ENCODE measurements at places on chromosomes 12 and 14.

DNA sequence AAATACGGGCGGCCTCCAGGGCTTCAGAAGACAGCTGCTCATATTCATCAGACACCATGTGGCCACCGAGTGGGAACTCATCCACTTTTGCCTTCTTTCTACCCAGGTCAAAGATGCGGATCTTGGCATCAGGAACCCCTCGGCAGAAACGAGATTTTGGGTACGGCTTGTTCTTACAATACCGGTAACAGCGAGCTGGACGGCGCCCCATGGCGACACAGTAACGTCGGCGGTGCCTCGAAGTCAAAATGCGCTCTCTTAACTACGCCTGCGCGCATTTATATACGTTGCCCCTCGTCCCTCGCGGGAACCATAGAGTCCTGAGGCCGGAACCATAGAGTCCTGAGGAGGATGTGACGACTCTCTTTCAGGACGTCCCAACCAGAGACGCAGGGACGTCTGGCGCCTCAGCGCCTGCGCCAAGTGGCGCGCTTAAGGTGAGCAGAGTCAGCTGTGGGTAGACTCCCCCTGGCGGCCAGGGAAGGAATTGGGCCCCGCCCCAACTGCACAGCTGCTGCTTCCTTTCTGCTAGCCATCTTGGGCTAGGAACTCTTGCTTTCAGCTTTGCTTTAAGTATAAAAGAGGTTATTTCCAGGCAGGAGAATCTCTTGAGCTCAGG lies at the start of gene RPL10L:
RPL10L (minus strand) TSS at position 256 of the 619 bp plus-strand sequence; CDS start at position 211, 45 bp downstream.
- H3K4me1 ChIP-seq, result no peaks in the 10 kb centered on the region
- H3K27ac ChIP-seq, result no peak within 1 kb of the TSS
- no peaks in the 10 kb centered on the region for H3K27me3 ChIP-seq
- H3K4me3 ChIP-seq, result no peak within 1 kb of the TSS

GRCh38 chr12:15011162-15011561 lies 38.3 kb downstream of the PDE6H start:
- no peaks in the 10 kb centered on the region for H3K4me1 ChIP-seq
- H3K27me3 ChIP-seq, result peaks cover 2% of the 10 kb centered on the region
- DNase-seq, result no peak
- H3K27ac ChIP-seq, result no peak overlapping the region
- no peak overlapping the region for H3K4me3 ChIP-seq

- no peak for DNase-seq
- H3K4me1 ChIP-seq, result peaks cover 55% of the 10 kb centered on the region
- H3K36me3 ChIP-seq, result no peaks in the 10 kb centered on the region
- peak overlapping the region; percentile 85 for H3K27ac ChIP-seq
- no peak overlapping the region for H3K4me3 ChIP-seq
Measured at GRCh38 chr12:62697893-62698292, 231.3 kb downstream of the MON2 start.

- H3K36me3 ChIP-seq, result no peaks in the 10 kb centered on the region
- H3K27me3 ChIP-seq, result peaks cover 7% of the 10 kb centered on the region
- no peak overlapping the region for H3K27ac ChIP-seq
- no peaks in the 10 kb centered on the region for H3K4me1 ChIP-seq
Measured at GRCh38 chr14:70014406-70015095, 135.3 kb downstream of the SMOC1 start.

- H3K4me1 ChIP-seq, result peaks cover 26% of the 10 kb centered on the region
- peaks cover 11% of the 10 kb centered on the region for H3K36me3 ChIP-seq
- no peaks in the 10 kb centered on the region for H3K27me3 ChIP-seq
Measured at GRCh38 chr12:82473111-82473754, 114.9 kb downstream of the METTL25 start.

- H3K4me1 ChIP-seq, result peaks cover 54% of the 10 kb centered on the region
- H3K27me3 ChIP-seq, result no peaks in the 10 kb centered on the region
- H3K4me3 ChIP-seq, result peak overlapping the region; percentile 77
- H3K27ac ChIP-seq, result peak overlapping the region; percentile 88
Measured at GRCh38 chr12:13135371-13136178, 32.1 kb upstream of the GSG1 start.

DNA sequence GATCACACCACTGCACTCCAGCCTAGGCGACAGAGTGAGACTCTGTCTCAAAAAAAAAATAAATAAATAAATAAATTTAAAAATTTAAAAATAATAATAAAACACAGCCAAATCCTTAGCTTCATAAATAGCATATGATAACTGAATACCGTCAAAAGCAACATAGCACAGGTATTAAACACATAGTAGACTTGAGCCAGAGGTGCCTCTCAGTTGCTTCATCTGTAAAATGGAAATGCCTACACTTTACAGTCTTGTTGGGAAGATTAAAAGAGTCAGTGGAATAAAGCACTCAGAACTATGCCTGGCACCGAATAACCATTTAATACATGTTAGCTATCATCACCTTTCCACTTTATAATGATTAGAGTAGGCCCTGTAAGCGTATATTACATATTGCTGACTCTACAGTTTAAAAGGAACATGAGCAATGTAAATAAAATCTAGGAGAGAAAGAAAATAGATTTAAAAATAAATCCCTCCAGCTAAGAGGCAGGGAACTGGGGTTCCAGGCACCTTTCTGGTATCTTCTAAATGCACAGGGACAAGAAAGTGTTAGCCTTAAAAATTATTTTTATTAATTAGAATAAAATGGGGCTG lies 7.8 kb upstream of the DCAF11 start:
- H3K4me3 ChIP-seq, result no peak overlapping the region
- no peaks in the 10 kb centered on the region for H3K27me3 ChIP-seq
- no peak overlapping the region for H3K27ac ChIP-seq

DNA sequence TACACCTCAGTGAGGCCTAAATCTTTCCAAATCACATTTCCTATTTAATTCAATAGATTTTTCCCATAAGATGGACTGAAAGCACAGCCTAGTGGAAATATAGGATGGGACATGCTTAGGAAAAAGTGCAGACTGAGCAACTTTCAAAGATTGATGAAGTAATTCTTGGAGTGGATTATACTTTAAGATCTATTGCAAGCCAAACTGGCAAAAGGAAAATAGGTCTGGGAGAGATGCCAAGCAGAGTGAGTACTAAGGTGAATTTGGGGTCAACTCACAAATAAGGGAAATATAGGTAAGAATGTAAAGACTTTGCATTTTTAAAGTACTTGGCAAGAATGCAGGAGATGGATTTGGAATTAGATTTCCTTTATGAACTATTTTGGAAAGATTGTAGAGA lies 170.2 kb upstream of the FOXG1 start:
- no peak for DNase-seq
- no peak overlapping the region for H3K27ac ChIP-seq
- H3K4me1 ChIP-seq, result no peaks in the 10 kb centered on the region

- H3K4me3 ChIP-seq, result no peak overlapping the region
- no peak overlapping the region for H3K27ac ChIP-seq
- no peak for DNase-seq
- H3K4me1 ChIP-seq, result peaks cover 18% of the 10 kb centered on the region
Measured at GRCh38 chr12:131946757-131947156, 3.0 kb upstream of the EP400 start.

Data from HFFc6 (cell line).